ENCODE measurements at places on chromosomes 12 and 14.
A peak's percentile ranks its signal among the peaks of the same experiment; 100 is the strongest.

GRCh38 chr14:99742509-99743487 lies 50.4 kb upstream of the EML1 start:
- no peak for DNase-seq

- DNase-seq, result no peak
Measured at GRCh38 chr14:89268514-89268913, 148.5 kb downstream of the FOXN3 start.

DNA sequence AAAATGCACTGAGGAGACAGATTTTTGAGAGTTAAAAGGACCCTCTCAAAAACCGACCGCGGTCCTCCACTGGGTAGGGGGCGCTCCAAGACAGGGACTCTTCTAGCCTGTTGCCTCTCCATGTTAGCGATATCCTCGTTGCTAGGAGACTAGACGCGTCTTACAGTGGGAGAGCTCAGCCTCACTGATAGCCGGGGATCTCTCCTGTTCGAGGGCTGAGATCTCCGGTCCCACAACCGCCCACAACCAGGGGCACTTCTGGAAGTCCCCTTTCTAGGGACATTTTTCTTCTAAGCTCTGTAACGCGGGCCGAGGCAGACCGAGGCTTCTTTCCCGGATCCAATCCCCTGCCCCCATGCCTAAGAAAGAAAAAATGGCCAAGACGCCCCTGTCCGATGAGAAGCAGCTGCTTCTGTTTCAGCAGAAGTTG lies 21.3 kb downstream of the FKBP11 start:
- peak; percentile 75 for DNase-seq

- peak; percentile 71 for DNase-seq
Measured at GRCh38 chr14:68795597-68796417, 2.9 kb upstream of the ZFP36L1 start.

DNA sequence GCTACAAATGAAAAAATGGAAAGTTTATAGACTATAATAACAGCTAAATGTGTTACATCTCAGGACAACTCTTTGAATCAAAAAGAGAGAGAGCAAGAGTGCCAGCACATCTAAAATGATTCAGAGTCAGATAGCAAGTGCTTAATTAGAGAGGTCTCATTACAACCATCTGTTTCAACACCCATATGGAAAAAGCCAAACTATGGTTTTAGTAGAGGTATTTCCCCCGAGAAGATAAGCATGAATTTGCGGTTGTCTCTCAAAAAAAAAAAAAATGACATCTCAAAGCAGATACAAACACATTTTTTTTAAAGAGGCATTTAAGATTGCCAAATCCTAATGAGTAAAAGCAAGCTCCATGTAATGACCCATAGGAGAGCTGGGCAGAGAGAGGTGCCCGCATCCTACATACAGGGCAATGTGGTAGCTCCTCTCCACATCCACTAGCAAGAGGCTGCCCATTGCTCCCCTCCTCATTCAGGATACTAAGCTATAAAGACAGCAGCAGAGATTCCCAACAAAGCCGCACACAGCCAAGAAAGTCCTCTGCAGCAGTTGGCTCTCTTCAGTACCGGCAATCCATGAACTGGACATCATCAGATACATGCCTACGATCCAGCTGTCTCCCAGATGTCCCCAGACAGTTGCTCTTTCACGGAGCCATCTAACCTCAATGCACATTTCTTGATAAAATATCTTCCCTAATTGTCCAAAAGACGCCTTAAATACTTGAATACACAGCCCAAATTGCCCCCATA lies 100.4 kb downstream of the EFCAB11 start:
- DNase-seq, result no peak

DNA sequence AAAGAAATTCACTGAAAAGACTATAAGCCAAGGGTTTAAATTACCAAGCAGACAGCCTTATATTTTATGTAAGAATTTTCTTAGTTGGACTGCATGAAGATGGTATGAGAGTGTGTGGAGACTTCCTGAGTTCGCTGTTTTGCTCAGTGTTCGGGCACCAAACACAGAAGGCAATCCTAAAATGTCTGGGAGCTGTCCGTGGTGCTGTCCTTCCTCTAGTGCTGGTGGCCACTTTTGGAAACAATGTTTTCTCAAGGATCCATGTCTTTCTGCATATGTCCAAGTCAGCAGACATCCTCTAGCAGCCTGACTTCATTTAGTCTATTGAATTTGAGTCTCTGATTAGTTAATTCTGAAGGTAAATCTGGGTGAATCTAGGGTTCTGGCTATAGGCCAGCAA lies 135.8 kb downstream of the SLC8A3 start:
- DNase-seq, result no peak

DNA sequence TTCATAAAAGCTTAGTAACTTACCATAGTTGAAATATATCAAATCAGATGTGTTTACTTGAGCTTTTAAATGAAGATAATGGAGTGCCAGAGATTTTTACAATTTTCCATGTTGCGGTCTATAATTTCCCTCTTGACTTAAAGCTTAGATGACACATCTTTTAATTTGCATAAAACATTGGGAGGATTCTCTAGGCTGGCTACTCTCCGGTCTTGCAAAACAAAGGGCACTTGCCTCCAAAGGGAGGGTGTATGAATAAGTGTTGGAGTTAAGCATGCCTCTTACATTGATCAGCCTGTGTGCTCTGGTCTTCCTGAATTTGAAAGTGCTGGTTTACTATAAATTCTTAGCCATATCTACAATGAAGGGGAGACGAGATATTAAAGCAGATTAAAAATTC lies 336.4 kb upstream of the NAV3 start:
- no peak for DNase-seq

GRCh38 chr12:2283916-2284315 lies 231.1 kb downstream of the CACNA1C start:
- no peak for DNase-seq

DNA sequence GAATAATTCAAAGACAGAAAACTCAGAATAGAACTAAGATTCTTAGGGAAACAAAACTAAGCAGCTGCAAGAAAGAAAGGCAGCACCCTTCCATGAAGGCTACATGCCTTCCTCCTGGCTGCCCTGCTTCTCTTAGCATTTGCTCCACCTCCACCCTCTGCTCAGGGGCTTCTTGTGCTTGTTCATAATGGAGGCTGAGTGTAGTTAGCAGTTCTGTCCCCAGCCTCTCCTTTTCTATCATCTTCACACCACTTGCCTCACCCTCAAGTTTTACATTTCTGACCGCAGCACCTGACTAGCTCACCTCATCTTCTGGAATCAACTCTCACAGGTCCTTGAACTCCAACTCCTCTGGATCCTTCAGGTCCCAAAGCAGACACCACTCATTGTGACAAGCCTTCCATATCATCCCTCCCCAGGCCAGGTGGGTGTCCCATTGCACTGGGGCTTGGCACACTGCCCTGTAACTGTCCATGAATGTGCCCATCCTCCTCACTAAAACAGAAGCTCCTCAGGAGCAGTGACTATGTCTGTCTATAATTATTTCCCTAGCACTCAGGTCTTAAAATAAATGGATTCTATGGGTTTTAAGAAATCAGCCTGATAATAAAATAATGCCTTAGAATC lies 139.1 kb downstream of the TMTC1 start:
- DNase-seq, result no peak

DNA sequence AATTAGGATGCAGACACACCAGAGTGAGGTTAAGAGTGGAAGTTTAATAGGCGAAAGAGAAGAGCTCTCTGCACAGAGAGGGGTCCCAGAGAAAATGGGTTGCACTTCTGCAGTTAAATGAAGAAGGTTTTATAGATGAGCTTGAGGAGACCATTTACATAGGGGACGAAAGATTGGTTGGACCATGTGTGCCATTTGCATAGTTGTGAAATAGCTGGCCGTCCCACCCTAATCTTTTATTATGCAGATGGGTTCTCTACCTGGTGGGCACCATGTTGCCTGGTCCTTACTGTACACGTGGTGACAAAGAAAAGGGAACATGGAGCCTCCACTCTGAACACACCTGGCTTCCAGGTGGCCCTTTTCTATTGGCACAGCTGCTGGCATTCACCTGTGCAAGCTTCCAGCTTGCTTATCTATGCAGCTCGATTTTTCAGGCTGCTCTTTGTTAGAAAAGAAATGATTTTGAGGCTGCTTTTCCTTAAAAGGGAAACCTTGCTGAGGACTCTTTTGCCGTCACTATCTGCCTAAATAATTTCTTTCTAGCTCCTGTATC lies 67.1 kb upstream of the SRSF5 start:
- no peak for DNase-seq

- DNase-seq, result no peak
Measured at GRCh38 chr12:120327593-120327992, at the start of gene PLA2G1B. Gene PLA2G1B (minus strand): TSS chr12:120327779. CDS start chr12:120327753, 26 bp downstream.

DNA sequence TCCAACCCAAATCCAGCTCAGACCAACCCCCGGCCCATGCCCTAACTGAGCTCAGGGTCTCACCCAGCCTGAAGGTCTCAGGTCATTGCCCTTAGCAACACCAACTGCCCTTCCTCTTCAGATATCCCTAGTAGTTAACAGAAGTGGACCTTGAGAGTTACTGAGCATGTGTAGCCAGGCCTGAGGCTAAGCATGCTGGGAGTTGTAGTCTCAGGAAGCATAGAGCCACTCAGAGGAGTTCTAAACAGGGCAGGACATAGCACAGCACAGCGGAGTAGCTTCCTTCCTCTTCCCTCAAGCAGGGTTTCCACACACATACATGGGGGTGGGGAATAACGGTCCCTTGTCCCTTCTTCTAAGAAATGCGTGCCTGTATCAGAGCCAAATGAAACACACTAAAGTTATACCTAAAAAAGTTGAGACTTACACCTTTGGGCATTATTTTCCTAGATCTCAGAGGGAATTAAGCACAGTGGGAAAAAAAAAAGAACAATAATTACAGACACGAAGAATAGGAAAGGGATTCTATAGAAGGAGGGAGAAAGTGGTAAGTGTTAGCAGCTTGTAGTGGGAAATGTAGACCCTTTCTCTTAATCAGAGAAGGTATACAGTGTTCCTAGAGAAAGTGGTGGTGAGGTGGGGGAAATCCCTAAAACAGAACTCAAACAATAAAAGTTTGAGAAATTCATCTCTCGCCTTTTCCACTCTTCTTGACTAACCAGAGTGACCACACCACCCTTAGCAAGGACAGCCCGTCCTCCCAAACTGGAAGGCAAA lies 4.4 kb downstream of the KMT2D start:
- no peak for DNase-seq

DNA sequence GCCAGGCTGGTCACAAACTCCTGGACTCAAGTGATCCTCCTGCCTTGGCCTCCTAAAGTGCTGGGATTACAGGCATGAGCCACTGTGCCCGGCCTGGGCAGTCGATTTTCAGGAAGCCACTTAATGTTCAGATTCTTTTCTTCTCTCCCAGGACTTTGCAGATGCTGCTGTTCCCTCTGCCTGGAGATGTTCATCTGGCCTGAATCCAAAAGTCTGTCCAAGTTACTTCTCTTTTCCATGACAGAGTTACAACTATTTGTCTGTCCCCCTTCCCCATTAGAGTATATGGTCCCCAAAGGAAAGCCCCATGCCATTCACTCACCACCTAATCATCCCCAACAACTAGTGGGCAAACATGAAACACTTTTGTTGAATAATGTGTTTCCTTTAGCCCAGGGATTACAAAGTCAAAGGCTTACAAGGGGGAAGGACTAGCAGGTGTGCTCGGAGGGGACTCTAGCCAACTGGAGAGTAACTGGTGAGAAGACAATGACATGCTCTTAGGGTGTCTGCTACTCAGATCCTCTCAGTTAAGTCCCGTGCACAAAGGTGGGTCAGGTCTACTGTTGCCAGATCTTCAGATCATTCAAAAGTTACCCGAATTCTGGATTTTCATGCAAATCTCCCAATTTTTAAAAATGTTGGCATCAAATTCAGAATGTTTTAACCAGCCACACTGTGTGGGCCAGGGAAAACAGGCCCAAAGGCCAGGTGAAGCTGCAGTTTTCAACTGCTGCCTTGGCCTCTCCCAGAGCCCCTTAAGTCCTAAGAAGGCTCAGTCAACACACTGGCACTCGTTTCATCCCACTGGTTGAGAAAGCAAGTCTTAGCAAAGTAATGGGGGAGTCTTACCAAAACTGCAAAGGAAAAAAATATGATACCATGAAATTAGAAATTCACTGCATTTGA lies 29.6 kb downstream of the NUDT4 start:
- DNase-seq, result no peak

DNA sequence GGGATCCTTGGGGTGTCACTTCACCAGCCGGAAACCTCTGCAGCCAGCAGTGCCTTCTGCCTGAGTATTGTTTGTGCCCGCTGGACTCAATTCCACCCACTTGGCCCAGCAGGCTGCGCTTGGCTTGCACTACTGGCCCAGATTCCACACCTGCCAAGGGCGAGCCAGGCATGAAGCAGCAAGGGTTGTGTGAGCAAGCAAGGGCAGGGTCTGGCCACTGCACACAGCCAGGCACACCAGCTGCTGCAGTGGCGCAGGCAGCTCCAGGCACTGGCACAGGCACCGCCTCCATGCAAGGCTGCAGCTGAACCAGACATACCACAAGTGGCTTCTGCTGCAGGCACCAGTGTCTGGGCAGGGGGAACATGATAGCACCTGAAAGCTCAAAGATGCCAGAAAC lies 99.5 kb downstream of the NUAK1 start:
- DNase-seq, result no peak

GRCh38 chr14:71541973-71542690 lies 390.1 kb upstream of the RGS6 start:
- no peak for DNase-seq

DNA sequence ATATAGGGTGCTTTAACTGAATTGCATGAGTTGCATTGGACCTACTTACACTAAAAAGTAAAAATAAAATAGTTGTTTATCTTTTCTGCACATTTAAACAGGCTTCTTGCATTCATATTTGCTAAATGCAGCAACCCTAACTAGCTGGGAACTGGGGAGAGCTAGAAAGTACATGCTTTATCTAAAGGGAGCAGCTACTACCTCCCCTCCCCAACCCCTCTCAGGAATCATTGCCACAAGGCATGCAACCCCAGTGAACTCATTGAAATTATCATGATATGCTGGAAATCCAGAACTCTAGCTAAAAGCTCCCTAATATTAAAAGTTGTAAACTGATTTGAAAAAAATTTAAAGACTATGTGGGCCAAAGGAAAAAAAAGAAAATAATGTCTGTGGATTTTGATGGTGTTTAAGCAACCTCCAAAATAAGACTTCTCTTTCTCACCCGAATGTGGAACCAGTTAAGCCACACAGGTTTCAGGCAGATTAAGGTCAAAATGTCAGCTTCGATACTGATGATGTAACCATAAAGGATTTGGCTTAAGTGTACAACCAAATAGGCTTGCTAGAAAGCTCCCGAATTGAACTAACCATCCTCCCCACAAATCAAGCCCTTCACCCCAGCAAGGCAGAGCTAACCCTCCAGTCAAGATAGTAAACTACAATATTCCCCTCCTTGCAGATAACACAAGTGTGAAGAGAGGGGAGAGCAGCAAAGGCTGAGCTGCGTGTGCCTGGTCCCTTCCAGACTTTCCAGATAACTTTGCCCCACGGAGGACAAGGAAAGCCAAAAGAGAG lies 13.8 kb upstream of the POC1B start:
- DNase-seq, result no peak

DNA sequence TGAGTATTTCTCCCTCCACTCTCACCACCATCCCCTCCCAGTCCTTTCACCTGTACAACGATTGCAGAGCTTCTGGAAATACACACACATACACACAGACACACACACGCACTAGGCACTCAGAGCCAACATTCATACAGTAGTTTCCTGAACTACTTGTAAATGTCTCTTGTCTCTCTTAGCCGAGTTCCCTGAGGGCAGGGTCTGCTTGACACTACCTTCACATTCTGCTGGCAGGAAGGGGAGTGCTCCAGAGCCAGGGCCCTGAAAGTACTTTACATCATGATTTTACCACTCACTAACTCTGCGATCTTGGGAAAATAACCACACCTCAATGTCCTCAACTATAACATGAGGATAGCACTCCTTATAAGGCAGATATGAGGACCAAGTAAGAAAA lies 82.7 kb downstream of the GAS2L3 start:
- DNase-seq, result no peak

Data from stimulated activated CD4-positive, alpha-beta T cell treated with anti-CD3 and anti-CD28 coated beads, TNF-alpha, amount 100 ng/mL, for 24 hours (primary cell).